Brain (organoid and tissue), 16 donors: ENCODE measurements at places on chromosomes 11 and 22. TPM values are rescaled to one million over a fixed set of nuclear protein-coding genes. Genes with fewer than 3 reads are reported as not detected.

The MRGPRE gene
- polyA plus RNA-seq: 6.6 TPM

The C1QTNF4 gene
- 15.8 TPM for polyA plus RNA-seq

The IFITM10 gene
- polyA plus RNA-seq: 2.3 TPM

The GAL gene
- 0.44 TPM for polyA plus RNA-seq

The ST14 gene
- 13.7 TPM for polyA plus RNA-seq

The DNAJB7 gene
- not detected for polyA plus RNA-seq

The LMNTD2 gene
- 1.1 TPM for polyA plus RNA-seq

The RAB36 gene
- 13.4 TPM for polyA plus RNA-seq

The C22orf15 gene
- not detected for polyA plus RNA-seq

The FOLR3 gene
- not detected for polyA plus RNA-seq

The KIF18A gene
- 1.8 TPM for polyA plus RNA-seq

The MS4A12 gene
- polyA plus RNA-seq: not detected

The APOL3 gene
- polyA plus RNA-seq: 4.2 TPM

The OR51E2 gene
- polyA plus RNA-seq: 0.12 TPM

The KDM4E gene
- polyA plus RNA-seq: not detected

The SMTNL1 gene
- polyA plus RNA-seq: not detected
